ENCODE measurements at places on chromosomes 1 and 21.

- no peak for DNase-seq
Observed at GRCh38 chr1:208185801-208186231, 58.4 kb downstream of the PLXNA2 start.

- DNase-seq, result no peak
Observed at GRCh38 chr21:25425156-25425555, 182.1 kb downstream of the MRPL39 start.

DNA sequence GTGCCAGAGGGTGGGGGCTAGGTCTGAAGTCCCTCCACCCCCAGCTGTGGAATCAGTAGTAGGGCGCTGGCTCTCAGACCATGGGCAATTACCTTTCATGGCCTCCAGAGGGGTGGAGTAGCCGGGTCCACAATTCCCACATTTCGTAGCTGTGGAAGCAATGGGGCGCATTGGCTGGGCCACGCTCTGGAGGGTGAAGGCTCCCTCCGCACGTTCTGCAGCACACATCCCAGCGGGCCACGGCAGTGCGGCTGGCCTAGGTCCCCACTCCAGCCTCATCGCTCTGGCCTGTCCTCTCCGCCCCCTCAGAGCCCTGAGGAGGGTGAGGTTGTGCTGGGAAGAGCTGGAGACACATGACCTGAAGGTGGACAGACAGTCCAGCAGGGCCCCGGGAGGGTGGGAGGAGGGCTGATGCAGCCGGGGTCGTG lies 2.9 kb downstream of the SELENBP1 start:
- DNase-seq, result no peak

GRCh38 chr1:229342656-229343569 lies at the start of gene CCSAP:
Gene CCSAP (minus strand): TSS chr1:229343047. CDS start chr1:229342465, 582 bp downstream.
- DNase-seq, result peak; percentile 65

DNA sequence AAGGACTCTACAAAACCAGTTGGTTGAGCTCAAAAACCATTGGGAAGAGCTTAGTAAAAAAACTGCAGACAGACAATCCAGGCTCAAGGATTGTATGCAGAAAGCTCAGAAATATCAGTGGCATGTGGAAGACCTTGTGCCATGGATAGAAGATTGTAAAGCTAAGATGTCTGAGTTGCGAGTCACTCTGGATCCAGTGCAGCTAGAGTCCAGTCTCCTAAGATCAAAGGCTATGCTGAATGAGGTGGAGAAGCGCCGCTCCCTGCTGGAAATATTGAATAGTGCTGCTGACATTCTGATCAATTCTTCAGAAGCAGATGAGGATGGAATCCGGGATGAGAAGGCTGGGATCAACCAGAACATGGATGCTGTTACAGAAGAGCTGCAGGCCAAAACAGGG lies 104.0 kb upstream of the BMP8A start:
- DNase-seq, result no peak

- DNase-seq, result no peak
Observed at GRCh38 chr1:1399872-1400575, 889 bp upstream of the CCNL2 start.

DNA sequence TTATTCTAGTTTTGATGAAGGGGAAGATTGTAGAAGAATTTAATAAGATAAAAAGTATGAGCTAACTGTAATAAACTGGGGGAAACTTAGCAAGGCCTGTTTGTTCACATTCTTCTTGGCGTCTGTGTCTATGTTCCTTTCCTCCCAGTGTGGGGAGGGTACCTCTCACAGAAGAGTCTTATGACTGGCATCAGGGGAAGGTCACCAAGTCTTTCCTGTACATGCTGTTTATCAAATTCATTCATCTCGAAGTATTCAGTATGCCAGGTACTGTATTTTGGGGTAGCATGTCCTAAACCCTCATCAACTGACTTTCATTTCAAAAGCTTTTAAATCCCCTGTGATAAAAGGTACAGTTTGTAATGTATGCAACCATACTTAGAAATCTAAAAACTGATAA lies 78.4 kb downstream of the HS2ST1 start:
- no peak for DNase-seq

GRCh38 chr1:25180996-25181395 lies 51.3 kb downstream of the SYF2 start:
- no peak for DNase-seq

GRCh38 chr1:235558621-235559169 lies 54.4 kb upstream of the B3GALNT2 start:
- no peak for DNase-seq

DNA sequence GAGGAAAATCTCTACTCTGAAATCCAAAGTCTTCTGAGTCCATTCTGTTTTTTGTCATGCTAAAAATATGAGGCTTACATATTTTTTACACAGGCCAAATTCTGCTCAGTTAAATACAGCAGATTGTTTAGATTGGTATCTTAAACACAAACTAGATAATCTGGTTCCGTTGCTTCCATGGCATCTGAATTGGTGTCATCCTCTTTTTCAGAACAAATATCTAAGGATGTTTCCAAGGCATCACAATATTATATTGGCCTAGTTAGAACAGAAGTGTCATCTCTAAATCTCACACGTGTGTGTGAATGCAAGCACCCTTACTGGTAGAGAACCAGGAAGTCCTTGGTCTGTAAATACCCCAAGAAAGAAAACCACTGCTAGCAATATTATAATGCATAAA lies 151.2 kb downstream of the NRIP1 start:
- no peak for DNase-seq
